T-helper 9 cell (primary cell): ENCODE measurements at places on chromosomes 16 and 17.

DNA sequence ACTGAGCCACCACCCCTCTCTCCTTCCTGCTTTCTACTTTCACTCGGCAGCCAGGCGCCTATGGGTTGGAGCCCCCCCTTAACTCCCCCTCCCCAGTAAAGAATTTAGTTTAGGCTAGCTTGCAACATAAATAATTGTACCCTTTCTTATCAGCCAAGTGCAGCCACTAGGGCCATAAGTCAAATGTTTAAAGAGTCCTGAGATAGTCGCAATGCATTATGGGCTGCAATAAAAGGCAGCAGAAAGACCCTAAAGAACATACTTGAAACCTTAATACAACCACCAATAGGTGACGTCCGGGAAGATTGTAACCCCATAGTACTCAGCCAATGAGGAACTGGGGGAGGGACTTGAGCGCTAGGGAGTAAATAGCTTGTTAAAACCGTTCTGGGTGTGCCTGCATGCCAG is 40.5 kb downstream of the C16orf82 start:
- no peak for DNase-seq

- DNase-seq, result no peak
Measured at GRCh38 chr16:86982912-86983311, 334.3 kb downstream of the C16orf95 start.

DNA sequence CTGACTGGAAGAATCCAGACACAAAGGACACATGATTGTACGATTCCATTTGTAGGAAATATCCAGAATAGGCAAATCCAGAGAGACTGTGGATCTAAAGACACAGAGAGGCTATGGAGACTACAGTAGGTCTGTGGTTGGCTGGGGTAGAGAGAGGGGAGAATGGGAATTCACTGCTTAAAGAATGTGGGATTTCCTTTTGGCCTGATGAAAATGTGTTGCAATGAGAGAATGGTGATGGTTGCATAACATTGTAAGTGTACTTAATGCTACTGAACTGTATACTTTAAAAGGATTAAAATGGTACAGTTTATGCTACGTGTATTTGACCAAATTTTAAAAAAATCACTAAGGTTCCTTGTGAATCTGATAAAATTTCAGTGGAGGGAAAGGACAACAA is 62.1 kb downstream of the GPRC5B start:
- DNase-seq, result no peak

GRCh38 chr17:1058423-1059130 is 61.6 kb downstream of the TIMM22 start:
- DNase-seq, result peak; percentile 11

DNA sequence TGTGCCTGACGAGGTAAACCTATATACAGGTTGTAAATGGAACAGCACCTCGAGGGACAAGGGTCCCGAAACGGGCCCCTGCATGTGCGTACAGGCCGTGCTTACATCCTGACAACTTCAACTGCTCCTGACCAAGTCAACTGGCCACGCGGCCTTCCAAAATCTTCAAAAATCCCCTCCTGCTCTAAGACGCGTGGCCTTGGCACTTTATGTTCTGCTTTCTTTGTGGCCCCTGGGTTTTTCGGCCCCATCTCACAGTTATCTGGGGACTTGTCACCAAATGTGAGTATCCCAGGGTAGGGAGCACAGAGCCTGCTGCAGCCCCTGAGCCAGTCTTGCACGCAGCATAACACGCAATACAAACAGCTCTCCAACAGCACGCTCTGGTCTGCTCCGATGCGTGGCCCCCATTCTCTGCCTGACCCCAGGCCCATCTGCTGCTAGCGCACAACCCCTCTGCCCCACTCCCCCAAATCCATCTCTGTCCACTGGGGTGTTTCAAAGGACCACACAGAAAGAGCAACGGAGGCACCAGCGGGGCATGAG is 659 bp downstream of the RPH3AL start:
- no peak for DNase-seq

GRCh38 chr16:85707528-85708095 is 18.9 kb upstream of the GINS2 start:
- no peak for DNase-seq

GRCh38 chr17:9350080-9350479 is 225.5 kb downstream of the STX8 start:
- DNase-seq, result no peak

DNA sequence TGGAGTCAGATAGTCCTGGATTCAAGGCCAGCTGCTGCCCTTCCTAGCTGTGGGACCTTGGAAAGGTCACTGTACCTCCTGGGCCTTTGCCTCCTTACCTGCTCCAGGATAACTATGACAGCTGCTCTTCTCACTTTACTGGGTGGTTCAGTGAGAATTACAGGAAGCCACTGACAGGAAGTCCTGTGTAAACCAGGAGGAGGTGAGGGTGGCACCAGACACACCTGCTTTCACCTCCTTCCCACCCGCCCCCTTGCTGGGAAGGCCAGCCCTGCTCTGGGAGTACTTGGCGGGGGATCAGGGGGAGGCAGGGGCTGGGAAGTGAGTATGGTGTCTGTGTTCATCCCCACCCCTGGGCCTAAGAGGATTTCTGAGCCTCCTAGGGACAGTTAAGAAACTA is 42.6 kb downstream of the CPNE2 start:
- DNase-seq, result no peak

DNA sequence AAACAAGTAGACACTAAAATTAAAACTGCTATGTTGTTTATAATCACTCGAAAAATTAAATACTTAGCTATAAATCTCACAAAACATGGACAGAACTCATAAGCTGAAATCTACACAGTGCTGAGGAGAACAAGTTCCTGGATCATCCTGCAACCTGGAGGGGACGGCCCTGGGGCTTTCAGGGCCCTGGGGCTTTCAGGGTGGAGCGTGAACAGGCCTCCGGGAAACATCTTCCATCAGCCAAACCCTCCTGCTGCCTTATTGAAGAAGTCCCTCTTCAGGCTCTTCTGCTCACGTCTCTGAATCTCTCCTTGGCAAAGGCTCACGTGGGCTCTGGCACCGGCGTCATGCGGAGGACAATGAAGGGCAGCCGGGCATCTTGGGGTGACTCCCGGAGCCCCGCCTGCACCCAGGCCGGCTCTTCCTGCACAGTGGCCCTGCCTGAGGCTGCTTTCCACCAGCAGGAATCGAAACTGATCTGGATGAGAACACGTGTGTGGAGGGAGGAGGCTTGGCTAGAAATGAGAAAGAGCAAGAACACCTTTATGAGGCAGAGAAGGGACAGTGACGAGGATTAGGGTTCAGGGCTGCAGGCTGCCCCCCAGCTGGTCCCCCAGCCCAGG is 127.3 kb downstream of the CDRT15L2 start:
- no peak for DNase-seq

DNA sequence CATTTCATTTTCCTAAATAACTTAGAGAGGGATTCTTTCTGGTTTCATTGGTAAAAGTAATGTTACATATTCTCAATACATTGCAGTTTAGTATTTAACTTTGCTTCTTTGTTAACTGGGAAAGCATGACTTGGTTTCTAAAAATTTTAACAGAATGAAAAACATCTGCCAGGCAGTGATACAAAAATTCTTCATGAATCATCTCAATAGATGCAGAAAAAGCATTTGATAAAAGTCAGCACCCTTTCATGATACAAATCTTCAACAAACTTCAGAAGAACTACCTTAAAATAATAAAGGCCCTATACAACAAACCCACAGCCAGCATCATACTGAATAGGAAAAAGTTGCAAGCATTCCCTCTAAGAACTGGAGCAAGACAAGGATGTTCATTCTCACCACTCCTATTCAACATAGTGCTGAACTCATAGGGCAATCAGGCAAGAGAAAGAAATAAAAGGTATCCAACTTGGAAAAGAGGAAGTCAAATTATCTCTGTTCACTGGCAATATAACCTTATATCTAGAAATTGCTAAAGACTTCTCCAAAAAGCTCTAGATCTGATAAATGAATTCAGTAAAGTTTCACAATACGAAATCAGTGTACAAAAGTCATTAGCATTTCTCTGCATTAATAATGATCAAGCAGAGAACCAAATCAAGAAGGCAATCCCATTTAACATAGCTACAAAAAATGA is 50.4 kb downstream of the SLFN5 start:
- no peak for DNase-seq

GRCh38 chr16:51163894-51164566 is 13.0 kb upstream of the SALL1 start:
- DNase-seq, result no peak

DNA sequence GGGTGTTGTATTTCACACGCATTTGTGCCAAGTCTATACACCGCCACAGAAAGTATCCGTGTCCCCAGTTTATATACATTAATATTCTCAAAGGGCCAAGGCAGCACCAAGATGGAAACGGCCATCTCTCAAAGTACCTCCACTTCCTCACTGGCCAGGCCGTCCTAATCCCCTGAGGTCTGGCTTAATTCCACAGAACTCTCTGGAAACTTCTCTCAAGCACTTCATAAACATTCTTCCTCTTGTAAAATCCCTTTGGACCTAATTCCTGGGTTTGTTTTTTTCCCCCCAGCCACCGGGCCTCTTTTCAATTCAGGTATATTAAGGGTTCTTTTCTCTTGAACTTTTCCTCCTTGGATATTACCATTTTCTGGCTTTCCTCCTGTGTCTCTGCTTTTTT is 5.1 kb upstream of the ERN1 start:
- DNase-seq, result no peak

- no peak for DNase-seq
Measured at GRCh38 chr16:50482271-50482670, 65.9 kb upstream of the NKD1 start.

DNA sequence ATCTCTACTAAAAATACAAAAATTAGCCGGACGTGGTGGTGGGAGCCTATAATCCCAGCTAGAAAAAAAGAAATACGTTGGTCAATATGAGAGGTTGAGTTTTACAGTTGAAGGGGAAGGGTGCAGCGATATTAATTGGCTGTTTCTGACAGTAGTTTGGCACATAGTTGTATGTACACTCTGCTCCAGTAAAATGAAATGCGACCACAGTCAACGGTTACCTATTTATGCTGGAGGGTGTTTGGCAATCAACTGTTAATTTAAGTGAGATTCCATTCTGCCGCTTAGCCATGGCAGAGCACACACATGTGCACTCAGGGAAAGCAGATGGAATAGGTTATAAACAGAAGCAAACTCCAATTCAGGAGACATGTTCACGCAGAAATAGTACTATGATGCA is 9.3 kb upstream of the ZNF594 start:
- no peak for DNase-seq

- no peak for DNase-seq
Measured at GRCh38 chr17:18980682-18981334, 23.8 kb downstream of the FAM83G start.

- no peak for DNase-seq
Measured at GRCh38 chr16:56985288-56985961, 3.9 kb upstream of the NLRC5 start.

- no peak for DNase-seq
Measured at GRCh38 chr17:19361944-19362276, 613 bp downstream of the B9D1 start.

GRCh38 chr16:84687715-84688114 is 12.1 kb upstream of the USP10 start:
- DNase-seq, result no peak

GRCh38 chr17:63505341-63505740 is 17.8 kb upstream of the KCNH6 start:
- DNase-seq, result no peak

DNA sequence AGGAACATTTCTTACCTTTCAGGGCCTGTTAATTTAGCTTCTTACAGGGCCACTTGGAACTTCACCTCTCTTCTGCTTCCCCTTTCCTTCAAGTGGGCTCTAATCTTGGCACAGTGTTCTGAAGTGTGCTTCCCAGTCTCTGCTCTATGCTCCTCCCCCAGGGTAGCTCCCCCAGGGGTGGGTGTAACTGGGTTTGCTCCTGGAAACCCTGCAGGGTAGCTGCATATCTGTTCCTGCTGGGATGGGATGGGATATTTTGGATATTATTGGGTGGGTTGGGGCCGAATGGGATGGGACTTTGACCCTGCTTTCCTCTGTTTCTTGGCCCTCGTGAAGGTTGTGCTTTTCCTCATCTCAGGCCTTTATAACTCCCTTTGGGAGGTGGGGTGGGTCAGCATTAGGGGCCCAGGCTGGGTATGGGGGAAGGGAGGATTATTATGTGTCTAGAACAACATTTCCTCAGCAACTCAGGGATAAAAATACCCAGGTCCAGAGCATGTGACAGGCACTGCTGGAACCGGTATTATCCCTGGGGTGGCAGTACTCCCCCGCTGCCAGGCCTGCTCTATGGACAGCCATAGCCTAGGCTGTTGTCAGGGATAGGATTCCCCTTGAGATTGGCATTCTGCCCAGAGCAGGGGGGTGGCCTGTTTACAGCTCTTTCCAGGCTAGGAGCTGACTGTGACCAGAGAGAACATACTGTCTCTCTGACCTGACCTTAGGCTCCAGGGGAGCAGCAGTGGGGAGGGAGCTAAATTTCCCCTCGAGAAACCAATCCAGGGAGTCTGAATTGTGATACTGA is 5.0 kb downstream of the NFE2L1 start:
- no peak for DNase-seq

- DNase-seq, result peak; percentile 30
Measured at GRCh38 chr17:67421869-67422273, 44.8 kb downstream of the PITPNC1 start.

DNA sequence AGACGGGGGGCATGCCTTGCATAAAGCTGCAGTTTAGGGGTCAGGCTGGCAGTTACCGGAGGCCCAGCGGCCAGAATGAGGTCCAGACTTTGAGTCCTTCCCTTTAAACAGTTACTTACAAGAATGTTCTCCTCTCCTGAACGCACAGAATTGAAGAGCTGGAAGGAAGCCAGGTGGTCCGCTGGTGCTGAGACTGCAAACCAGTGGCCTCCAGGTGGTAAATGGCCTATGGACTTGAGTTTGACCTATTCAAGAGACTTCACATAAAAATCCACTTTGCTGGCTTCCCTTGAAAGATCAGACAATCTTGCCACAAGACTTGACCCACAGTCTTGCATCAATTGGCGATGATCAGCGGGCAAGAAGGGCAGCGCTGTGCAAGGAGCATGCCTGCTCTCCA is 14.7 kb upstream of the SEZ6 start:
- DNase-seq, result no peak

- no peak for DNase-seq
Measured at GRCh38 chr17:80545499-80545826, 825 bp downstream of the RPTOR start.

DNA sequence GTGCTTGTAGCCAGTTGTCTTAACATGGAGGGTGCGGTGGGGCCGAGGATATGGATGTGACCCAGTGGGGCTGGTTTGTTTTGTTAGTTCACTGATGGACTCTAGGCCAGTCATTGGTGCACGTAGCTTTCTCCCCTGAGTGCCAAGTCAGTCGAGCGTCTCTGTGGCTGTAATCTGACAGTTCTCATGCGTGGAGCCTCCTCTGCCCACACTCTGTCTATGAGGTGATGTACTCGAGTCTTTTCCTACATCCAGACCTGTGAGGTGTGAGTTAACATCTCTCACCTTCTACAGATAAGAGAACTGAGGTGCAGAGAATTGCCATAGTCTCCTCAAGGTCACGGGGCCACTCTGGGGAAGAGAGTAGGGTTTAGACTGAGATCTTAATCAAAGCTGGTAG is 90.2 kb downstream of the MARCHF10 start:
- no peak for DNase-seq

GRCh38 chr17:58756246-58757161 is 850 bp downstream of the PPM1E start:
- no peak for DNase-seq

GRCh38 chr16:81096715-81097208 is 567 bp upstream of the GCSH start:
- DNase-seq, result no peak

- DNase-seq, result no peak
Measured at GRCh38 chr17:31834448-31834847, 24.6 kb downstream of the COPRS start.

GRCh38 chr17:61556224-61557188 is 34.5 kb downstream of the NACA2 start:
- DNase-seq, result no peak

GRCh38 chr16:53282328-53282727 is 151.9 kb upstream of the RBL2 start:
- no peak for DNase-seq
